ENCODE measurements at places on chromosomes 4 and X.

GRCh38 chr4:8846046-8846720 lies 25.5 kb downstream of the HMX1 start:
- no peak for DNase-seq

GRCh38 chr4:13918110-13918509 lies 290.6 kb upstream of the BOD1L1 start:
- DNase-seq, result no peak

DNA sequence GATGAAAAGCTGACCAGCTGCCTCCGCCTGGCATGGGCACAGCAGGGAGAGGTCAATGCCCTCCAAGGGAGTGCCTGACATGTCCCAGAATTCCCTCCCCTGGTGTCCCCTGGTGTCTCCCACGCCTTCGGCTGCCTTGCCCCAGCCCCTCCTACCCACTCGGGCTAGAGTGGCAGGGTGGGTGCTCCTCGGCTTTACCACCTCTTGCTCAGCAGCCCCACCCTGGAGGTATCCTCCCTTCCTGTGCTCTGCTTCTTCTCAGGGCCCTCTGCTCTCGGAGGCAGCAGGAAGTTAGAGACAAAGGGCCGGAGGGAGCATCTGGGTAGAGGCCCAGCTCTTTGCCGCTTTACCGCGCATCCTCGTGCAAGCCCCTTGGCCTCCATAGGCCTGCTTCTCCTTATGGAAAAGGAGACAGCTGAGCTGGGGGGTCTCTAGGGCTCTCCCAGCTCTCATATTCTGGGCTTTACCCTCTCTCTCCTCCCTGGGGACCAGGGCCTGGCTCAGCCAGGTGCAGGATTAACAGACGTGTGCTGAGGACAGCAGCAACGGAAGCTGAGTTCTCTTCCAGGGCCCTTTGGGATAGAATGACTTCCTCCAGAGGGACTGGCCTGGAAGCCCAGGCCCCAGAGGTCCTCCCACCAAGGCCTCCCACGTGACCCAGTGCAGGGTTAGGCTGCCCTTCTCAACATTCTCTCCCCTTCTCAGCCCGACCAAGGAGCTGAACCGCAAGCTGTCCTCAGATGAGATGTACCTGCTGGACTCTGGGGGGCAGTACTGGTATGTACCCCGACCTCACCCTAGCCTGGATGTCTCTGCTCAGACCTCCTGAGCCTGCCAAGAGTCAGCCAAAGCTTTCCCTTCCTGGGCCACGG lies 17.2 kb downstream of the XPNPEP2 start:
- DNase-seq, result no peak

GRCh38 chrX:19358521-19358920 lies 14.8 kb downstream of the PDHA1 start:
- no peak for DNase-seq

GRCh38 chrX:149631234-149632165 lies at the start of gene TMEM185A:
Gene TMEM185A (minus strand): TSS chrX:149631792. CDS start chrX:149631580, 212 bp downstream.
- DNase-seq, result peak; percentile 78

Data from lung (tissue), 17 donors.